ENCODE measurements at places on chromosomes 5 and 9.

- DNase-seq = no peak
Measured at GRCh38 chr5:113574417-113574816, 60.9 kb downstream of the YTHDC2 start.

DNA sequence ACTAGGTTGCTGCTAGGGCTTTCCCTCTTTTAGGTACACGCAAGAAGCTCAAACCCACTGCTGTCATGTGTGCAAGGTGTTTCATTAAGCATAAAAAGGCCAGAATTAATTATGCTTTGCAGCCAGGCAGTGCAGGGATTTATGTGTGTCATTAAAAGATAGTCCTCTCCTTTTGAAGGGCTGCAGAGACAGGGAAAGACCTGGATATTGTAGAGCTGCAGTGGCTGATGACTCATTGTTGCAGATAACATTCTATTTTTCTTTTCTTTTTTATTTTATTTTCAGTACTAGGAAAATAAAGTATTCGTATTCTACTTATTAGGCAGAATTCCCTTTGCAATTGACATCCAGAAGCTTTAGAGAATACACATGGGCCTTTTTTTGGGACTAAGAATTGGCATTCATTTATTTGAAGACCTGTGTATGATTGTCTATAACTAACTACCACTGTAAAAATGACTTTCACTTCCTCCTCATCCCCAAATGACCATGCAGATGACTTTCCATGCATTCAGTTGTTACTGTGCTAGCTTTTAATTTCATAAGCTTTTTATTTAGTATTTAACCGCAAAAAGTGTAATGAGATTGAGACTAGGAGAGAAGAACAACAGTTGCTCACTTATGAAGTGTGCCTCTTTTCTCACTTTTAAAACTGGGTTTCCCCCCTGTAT, 113.0 kb downstream of the PAM start:
- DNase-seq = no peak

GRCh38 chr9:125484350-125485282, 222.4 kb downstream of the MAPKAP1 start:
- DNase-seq = no peak

- no peak for DNase-seq
Measured at GRCh38 chr5:134534058-134534725, 8.7 kb downstream of the JADE2 start.

- DNase-seq = no peak
Measured at GRCh38 chr9:123112015-123112975, 78.8 kb downstream of the GPR21 start.

All from right renal cortex interstitium (tissue), 3 donors.